Brain (organoid and tissue), 16 donors: ENCODE measurements at places on chromosomes 16 and 17. TPM values are rescaled to one million over a fixed set of nuclear protein-coding genes. Genes with fewer than 3 reads are reported as not detected.

SCARF1 gene
- 2.6 TPM for polyA plus RNA-seq

PDE6G gene
- polyA plus RNA-seq, result not detected

PLD6 gene
- 5.2 TPM for polyA plus RNA-seq

KRT222 gene
- polyA plus RNA-seq, result 1.4 TPM

SLC52A1 gene
- polyA plus RNA-seq, result not detected

KRT32 gene
- not detected for polyA plus RNA-seq

SSTR5 gene
- polyA plus RNA-seq, result not detected

ADORA2B gene
- polyA plus RNA-seq, result 3.4 TPM

CD300A gene
- polyA plus RNA-seq, result 3.5 TPM

PPL gene
- 43.5 TPM for polyA plus RNA-seq

CHAD gene
- 2.7 TPM for polyA plus RNA-seq

CDRT15L2 gene
- polyA plus RNA-seq, result not detected

KRTAP4-9 gene
- not detected for polyA plus RNA-seq

DLX3 gene
- polyA plus RNA-seq, result not detected

NPIPA8 gene
- polyA plus RNA-seq, result 3.8 TPM

LRRC37A gene
- polyA plus RNA-seq, result 1.6 TPM

PRR35 gene
- polyA plus RNA-seq, result not detected

EVI2A gene
- polyA plus RNA-seq, result 27.8 TPM

BCL6B gene
- polyA plus RNA-seq, result 2.9 TPM

MLLT6 gene
- 50.9 TPM for polyA plus RNA-seq

TMC5 gene
- polyA plus RNA-seq, result not detected

C1QTNF1 gene
- polyA plus RNA-seq, result 16.9 TPM

NOS2 gene
- polyA plus RNA-seq, result 1.7 TPM

HEATR9 gene
- not detected for polyA plus RNA-seq

NAGS gene
- 1.2 TPM for polyA plus RNA-seq

KRT13 gene
- not detected for polyA plus RNA-seq

NTN1 gene
- polyA plus RNA-seq, result 2.2 TPM

FBXO39 gene
- not detected for polyA plus RNA-seq
